ENCODE measurements at places on chromosomes 7 and 10.
A peak's percentile ranks its signal among the peaks of the same experiment; 100 is the strongest.

- no peak for DNase-seq
These were observed 939 bp upstream of the VAX1 start for GRCh38 chr10:117138838-117139580.

DNA sequence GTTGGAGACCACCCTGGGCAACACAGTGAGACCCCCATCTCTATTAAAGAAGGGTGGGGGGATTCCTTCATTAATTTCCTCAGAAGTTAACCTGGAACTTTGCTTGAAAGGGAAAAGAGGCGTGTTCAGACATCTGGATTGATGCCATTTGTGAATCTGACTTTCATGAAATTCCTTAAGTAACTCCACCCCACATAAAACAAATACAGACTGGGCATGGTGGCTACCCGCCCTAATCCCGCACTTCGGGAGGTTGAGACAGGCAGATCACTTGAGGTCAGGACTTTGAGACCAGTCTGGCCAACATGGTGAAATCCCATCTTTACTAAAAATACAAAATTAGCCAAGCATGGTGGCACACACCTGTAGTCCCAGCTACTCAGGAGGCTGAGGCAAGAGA, 75.0 kb downstream of the EEPD1 start:
- no peak for DNase-seq

DNA sequence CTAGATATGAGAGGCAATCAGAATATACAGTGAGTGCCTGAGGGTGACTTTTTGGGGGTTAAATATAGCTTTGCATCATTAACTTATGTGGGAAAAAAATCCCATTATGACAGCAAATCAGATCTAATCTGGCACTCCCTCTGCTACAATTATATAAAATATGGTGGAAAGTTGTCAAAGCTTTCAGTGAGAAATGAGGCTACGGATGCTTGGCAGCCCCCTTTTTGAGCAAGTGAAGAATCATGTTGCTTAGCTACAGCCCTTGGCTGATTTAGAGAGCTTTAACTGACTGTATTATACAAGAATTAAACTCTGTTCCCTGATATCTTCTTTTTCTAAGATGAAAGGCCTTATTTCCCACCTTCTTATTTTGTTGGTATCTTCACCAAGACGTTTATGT, 57.4 kb downstream of the GPR158 start:
- no peak for DNase-seq

GRCh38 chr7:135666846-135667245, 4.5 kb downstream of the STMP1 start:
- DNase-seq, result no peak

DNA sequence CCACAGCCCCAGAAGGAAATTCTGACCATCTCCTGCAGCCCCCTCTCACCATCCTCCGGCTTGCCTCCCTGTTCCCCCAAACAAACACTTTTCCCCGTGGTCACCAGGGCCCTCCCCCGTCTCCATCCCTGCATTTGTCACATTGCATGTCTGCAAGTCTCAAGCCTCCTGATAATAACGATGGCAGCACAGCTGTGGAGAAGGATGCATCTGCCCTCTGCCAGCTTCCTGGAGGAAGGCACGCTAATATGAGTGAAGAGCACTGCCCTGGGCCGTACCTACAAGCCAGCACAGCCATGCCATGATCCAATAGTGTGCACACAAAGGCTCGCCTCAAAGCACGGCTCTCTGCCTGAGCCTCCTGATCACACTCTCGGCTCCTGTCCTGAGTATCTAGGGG, 98.5 kb downstream of the SLIT1 start:
- no peak for DNase-seq

DNA sequence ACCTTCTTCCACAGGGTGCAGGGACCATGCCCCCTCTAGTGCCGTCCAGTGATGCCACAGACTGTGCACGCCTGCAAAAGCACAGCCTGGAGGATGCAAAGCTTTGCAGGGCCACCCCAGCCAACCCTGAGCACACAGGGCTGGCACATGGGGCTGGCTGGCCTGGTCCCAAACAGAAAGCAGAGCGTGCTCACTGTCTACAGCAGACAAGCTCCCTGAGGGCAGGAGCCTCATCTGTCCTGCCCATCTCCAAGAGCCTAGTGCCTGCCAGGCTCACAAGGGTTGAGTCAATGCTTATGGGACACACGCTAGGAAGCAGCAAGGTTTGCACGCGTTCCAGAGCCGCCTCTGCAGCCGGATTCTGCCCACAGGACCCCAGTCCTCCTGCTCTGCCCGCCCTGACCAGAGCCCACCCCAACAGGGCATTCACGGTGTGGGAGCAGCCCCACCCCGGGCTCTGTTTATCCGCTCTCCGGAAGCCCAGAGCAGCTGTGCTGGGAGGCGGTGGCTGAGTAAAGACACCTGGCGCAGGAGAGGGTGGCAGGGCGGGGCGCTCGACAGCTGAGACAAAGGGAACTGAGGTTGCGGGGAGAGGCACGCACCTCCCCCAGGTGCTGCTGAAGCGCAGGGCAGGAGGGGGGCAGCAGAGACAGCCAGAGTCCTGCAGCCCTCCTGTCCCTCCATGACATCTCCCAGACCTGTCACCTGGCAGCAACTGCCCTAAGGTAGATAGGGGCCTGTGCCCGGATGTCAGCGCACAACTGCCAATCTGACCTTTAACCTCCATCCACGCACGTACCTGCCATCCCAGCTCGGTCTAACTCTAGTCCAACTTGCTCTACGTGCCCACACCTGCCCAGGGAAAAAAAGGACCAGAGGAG, 4.3 kb downstream of the KCNH2 start:
- no peak for DNase-seq

DNA sequence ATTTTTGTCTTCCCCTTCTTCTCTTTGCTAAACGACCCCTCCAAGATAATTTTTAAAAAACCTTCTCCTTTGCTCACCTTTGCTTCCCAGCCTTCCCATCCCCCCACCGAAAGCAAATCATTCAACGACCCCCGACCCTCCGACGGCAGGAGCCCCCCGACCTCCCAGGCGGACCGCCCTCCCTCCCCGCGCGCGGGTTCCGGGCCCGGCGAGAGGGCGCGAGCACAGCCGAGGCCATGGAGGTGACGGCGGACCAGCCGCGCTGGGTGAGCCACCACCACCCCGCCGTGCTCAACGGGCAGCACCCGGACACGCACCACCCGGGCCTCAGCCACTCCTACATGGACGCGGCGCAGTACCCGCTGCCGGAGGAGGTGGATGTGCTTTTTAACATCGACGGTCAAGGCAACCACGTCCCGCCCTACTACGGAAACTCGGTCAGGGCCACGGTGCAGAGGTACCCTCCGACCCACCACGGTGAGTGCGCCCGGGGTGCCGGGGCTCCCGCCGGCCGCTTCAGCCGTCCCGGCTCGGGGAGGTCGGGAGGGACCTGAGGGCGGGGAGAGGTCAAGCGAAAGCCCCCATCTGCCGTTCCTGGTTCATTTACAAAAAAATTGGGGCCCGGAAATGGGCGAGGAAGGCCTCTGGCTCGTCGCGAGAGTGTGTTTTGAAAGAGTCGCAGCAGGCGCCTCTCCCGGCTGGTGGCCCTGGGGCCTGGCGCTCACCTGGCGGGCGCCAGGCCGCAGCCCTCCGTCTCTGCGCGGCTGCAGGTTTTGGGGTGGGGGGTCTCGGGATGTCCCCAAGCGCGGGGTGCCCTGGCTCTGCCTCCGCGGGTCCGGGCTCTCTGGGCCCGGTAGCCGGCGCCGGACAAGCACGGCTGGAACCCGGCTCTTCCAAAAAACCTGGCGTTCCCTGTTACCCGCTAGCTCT, 1.2 kb downstream of the GATA3 start:
- DNase-seq, result no peak

GRCh38 chr10:70743430-70743788, 41.8 kb downstream of the TBATA start:
- no peak for DNase-seq

DNA sequence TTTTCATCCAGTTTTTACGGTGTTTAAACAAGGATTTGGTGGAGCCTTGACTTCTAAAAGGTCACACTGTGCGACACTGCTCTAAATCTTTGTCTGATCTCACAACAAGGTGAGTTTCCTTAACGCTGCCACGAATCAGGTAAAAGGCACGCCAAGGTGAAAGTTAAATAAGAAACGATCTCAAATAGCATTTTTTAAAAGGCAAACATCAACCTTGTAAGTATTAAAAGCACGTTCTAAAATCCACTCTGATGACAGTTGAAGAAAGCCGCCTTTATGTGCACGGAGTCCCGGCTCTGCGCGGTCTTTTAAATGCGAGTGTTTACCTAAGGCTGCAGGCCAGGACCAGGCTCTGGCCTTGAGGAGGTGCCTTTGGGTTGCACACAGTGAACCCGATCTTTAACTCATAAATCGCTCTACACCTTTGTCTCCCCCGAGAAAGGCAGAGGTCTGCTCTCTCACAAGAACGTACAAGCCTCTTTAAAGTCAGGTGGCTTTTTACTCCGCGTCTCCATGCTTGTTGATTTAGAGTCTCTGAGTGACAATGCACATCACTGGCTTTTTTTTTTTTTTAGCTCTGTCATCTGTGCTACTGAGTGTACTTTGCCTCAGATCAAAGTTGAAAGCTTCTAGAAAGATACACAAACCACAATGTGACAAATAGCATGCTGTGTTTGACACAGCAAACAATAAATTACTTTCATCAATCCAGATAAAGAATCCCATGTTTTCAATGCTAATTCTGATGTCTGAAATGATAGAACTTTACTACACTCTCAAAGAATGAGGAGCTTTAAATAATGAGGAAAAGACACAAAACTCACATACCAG, 25.9 kb upstream of the RNF32 start:
- peak; percentile 43 for DNase-seq

DNA sequence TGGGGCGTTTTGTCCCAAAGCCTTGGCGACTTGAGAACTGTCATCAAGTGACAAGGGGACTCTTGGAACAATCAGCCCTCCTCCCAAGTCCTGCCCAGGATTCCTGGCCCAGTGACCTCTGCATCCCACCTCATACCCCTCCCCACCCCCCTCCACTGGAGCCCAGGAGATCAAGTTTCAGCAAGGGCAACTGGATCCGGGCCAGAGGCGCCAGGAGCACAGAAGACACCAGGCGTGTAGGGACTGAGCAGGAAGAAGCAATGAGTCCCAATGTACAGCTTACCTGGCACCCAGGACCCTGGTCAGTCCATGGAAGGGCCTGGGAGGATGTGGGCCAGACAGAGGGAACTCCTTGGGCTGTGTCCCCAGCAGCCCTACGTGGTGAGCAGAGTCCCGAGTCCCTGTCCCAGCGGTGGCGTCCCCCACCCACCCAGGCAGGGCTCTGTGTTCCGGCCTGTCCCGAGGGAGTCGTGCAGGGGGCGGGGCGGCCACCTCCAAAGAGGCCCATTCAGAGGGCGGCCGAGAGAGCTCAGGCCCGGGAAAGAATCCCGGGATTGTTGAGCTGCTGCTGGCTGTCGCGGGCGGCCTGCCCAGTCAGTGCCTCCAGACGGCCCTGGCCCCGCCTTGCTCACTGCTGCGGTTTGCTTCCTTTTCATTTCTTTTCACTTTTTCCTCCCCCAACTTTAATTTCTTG, 254.1 kb downstream of the TNS3 start:
- peak; percentile 80 for DNase-seq

GRCh38 chr7:50502947-50503346, 52.8 kb upstream of the FIGNL1 start:
- DNase-seq, result no peak

DNA sequence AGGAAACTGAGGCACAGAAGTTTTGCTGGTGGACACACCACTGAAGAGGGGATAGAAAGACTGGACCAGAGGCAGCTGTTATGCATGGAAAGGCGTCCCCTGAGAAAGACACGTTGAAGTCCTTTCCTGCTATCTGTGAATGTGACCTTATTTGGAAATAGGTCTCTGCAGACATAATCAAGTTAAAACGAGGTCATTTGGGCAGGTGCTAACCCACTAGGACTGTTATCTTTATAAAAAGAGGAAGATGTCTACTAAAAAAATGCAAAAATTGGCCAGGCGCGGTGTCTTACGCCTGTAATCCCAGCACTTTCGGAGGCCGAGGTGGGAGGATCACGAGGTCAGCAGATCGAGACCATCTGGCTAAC, 31.6 kb downstream of the ELMO1 start:
- no peak for DNase-seq

GRCh38 chr7:157964016-157964415, 623.6 kb downstream of the PTPRN2 start:
- no peak for DNase-seq

DNA sequence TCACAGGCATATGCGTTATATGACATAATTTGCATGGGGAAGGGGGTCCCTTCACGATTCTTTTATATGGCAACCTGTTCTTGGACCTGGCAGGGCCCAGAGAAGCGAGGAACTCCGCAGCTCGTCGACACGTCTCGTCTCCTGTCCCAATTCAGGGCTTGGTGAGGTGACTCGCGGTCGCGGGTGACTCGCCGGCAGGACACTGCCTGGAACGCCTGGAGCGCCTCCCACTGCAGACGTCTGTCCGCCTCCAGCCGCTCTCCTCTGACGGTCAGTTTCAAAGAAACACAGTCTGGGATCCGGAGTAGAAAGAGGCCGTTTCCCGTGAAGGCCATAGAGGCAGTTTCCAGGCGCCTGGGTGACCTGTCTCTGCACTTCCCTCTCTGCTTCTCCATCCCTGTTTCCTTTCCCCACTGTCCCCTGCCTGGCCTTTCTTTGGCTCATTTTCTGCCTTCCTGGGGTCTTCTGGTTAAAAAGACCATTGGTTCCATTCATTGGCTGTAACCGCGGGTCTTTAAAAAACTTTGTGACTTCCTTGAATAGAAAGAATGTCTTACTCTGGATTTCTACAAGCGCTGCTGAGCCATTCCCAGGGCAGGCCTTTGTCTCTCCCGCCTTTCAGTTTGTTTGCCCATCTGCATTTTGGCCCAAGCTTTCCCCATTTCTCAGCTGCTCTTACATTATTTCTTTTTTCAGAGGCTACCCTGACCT, 1.2 kb downstream of the UPP1 start:
- DNase-seq, result peak; percentile 47

DNA sequence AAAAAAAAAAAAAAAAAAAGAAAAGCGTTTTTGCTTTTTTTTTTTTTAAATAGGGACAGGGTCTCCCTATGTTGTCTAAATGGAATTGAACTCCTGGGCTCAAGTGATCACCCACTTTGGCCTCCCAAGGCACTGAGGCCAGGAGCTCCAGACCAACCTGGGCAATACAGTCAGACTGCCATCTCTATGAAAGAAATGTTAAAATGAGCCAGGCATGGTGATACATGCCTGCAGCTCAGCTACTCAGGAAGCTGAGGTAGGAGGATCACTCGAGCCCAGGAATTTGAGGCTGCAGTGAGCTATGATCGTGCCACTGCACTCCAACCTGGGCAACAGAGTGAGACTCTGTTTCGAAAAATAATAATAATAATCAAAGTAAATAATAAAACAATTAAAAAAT, 16.5 kb upstream of the LMTK2 start:
- DNase-seq, result no peak

DNA sequence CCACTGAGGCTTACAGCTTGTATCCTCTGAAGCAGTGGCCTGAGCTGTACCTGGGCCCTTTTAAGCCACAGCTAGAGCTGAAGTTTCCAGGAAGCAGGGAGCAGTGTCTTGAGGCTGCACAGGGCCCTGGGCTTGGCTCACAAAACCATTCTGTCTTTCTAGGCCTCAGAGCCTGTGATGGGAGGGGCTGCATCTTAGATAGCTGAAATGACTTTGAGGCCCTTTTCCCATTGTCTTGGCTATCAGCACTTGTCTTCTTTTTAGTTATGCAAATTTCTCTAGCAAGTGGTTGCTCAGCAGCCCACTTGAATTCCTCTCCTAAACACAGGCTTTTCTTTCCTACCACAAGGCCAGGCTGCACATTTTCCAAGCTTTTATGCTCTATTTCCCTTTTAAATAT, 864.2 kb downstream of the REEP3 start:
- no peak for DNase-seq

- peak; percentile 86 for DNase-seq
These were observed at the start of gene AGR2 for GRCh38 chr7:16804674-16805439. Gene AGR2, minus strand, starts transcription at chr7:16804999. Its CDS starts 3,203 bp downstream, at chr7:16801796.

GRCh38 chr7:40720416-40720815, 585.6 kb downstream of the SUGCT start:
- DNase-seq, result no peak
